ENCODE measurements at places on chromosomes 16 and 17.

GRCh38 chr16:49348408-49349176 lies 25.0 kb upstream of the C16orf78 start:
- peak; percentile 9 for DNase-seq

GRCh38 chr16:13507530-13507929 lies 412.4 kb upstream of the ERCC4 start:
- no peak for DNase-seq

DNA sequence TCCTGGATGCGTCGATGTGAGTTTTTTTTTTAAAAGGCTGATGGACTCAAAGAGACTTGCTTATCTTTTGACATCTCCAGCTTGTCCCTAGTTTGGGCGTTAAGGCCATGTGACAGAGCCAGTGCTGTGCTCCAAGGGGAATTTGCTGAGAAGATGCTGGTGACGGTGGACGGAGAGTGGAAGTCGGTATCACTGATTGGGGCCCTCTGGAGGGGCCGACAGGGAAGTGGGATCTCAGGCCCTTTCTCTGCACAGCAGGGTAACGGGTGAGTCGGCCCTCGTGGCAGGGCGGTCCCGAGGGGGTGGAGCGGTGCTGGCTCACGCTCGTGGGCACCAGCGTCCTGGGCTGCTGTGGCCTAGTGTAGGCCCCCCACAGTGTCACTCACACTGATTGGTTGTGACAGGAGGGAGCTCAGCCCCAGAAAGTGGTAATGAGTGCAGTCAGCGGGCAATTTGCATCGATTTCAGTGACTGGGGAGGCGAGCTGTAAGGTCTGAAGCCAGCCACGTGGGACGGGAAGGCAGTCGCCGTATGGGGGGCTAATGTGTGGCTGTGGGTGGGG lies 91.3 kb downstream of the TBC1D16 start:
- DNase-seq: no peak

GRCh38 chr16:57061084-57061905 lies 31.1 kb upstream of the CPNE2 start:
- no peak for DNase-seq

- no peak for DNase-seq
These were observed 55.4 kb downstream of the CYB5B start for GRCh38 chr16:69479775-69480174.

DNA sequence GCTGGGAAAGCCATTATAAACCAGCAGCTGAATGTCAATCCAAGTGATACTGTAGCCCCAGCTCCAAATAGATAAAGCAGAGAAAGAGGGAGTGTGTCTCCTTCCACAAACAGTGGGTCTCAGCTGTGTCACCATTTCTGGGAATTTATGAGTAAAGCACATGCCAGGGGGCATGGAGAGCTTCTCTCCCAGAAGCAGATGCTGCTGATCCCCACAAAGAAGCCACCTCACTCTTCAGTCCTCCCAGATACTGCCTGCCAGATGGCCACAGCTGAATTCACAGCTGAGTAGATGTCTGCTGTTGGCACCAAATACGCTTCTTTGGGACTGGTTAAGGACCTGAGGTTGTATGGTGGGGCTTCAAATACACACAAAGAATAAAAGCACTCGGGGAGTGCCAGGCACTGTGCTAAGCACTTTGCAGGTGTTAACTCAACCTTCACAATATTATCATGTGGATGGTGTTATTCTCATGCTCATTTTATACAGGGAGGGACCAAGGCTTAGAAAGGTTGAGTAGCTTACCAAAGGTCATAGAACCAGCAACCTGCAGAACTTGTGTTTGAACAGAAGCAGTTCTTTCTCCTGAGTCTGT lies 298.3 kb downstream of the CDH11 start:
- DNase-seq: no peak

GRCh38 chr16:25413975-25414374 lies 156.3 kb upstream of the ZKSCAN2 start:
- no peak for DNase-seq

GRCh38 chr16:84735849-84736586 lies 36.2 kb downstream of the USP10 start:
- DNase-seq: no peak

DNA sequence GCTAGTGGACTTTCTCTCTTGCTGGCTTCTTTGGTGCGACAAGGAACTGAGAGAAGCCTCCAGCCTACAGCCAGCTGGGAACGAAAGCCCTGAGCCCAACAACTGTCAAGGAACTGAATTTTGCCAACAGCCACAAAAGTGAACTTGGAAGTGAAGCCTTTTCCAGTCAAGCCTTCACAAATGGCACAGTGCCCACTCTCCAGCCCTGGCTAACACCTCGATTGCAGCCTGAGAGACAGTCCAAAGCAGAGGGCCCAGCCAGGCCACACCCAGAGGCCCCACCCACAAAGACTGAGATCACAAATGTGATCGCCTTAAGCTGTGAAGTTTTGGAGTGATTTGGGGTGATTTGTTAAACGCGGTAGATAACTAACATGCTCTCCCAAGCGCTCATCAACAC lies 244.6 kb upstream of the SDK2 start:
- DNase-seq: no peak

DNA sequence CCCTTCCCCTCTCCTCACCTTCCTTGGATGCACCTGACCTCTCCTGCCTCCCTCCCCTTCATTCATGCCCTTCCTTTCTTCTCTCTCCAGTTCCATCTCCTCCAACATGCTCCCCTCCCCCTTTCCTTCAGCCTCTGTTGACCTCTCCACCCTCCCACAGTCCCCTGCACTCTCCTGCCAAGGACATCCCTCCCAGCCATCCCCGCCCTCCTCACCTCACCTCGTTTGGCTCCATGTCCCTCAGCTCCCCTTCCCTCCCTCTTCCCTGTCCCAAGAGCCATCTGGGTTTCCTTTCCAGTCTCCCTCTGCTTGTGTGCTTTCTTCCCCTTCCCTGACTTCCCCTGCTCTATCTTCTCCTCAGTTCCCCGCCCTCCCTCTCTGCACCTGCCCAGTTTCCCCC lies 819.7 kb downstream of the KCNJ18 start:
- DNase-seq: no peak

DNA sequence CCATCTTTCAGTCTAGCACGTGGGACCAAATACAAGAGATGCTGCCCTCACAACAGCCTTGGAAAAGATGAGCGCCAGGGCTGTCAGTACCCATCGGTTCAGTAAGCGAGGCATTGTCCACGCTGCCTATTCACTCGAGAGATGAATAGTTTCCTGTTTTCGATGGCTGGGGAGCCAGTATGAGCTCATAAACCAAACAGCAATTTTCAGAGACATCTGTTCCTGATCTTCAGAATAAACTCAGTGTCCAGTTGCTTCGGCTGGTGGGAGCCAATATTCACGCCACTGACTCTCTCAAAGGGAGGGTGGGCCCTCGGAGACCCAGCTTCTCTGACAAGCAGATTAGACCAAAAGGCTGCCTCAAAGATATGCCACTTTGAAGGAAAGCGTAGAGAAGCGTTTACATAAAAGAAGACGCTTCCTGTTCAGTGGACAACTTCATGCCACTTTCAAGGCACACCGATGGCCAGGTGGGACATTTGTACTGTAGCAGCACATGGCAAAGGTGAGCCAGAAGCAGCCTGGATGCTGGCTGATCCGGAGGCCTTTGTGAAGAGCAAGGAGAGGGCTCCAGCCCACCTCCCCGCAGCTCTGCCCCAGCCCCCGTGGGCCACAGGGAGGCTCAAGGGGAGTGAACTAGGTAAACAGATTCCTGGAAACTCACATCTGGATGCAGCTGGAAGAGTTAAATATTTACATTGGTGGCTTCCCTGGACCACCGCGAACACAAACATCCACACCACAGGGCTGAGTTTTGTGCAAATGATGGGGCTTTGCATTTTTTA lies 6.0 kb downstream of the TIMM22 start:
- no peak for DNase-seq

- DNase-seq: no peak
These were observed 6.2 kb downstream of the PRCD start for GRCh38 chr17:76545918-76546555.

DNA sequence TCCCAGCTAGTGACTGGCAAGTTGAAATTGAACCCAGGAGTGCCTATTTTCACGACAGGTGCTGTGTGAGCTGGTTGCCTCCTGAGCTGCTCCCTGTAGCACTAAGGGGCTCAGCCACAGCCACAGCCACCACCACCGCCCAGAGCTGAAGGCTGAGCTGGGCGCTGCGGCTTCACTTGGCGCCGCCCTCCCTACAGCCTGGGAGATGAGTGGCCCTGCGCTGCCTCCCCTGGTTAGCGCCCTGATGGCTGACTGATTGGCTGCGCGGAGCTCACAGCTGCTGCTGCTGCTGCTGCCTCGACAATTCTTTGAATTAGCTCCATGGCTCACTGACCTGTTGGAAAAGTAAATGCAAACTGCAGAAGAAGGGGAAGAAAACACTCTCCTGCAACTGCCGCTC lies 91.8 kb upstream of the TMEM132E start:
- no peak for DNase-seq

- no peak for DNase-seq
These were observed 57.4 kb downstream of the SLC47A1 start for GRCh38 chr17:19590912-19591551.

DNA sequence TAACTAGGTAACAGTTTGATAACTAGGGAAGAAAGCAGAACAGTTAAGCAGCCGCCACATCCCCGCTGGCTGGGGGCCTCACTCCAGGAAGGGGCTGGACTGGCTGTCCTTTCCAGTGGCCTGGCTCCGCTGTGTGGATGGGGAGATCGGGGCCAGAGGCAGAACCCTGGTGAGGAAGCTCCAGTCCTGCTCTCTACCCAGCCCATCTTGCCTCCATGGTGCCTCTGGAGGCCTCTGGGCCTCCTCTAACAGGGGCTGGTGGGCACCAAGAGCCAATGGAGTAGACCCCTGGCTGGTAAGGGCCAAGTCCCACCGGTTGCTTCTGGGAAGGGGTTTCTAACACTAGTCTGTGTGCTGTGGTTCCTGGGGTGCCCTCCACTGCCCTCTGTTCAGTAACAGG lies 8.1 kb downstream of the CNP start:
- DNase-seq: no peak

DNA sequence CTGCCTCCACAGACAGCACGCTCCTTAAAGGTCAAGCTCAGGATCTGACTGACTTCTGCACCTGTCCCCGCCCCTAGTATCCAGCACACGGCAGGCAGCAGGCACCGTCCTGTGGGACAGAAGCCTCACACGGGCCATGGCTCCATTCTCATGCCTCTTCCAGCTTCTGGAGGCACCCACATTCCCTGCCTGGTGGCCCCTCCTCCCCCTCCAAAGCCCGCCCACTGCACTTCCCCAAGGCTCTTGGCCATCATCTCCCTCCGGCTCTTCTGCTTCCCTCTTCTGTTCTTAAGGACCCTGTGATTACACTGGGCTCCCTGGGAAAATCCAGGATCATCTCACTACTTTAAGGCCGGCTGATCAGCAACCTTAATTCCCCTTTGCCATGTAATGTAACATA lies 3.5 kb downstream of the CANT1 start:
- DNase-seq: no peak

GRCh38 chr17:62629556-62630364 lies 2.3 kb downstream of the MRC2 start:
- DNase-seq: no peak

GRCh38 chr16:84836234-84836647 lies 16.5 kb downstream of the CRISPLD2 start:
- DNase-seq: no peak

GRCh38 chr16:54422569-54422978 lies 136.0 kb upstream of the IRX3 start:
- DNase-seq: no peak

DNA sequence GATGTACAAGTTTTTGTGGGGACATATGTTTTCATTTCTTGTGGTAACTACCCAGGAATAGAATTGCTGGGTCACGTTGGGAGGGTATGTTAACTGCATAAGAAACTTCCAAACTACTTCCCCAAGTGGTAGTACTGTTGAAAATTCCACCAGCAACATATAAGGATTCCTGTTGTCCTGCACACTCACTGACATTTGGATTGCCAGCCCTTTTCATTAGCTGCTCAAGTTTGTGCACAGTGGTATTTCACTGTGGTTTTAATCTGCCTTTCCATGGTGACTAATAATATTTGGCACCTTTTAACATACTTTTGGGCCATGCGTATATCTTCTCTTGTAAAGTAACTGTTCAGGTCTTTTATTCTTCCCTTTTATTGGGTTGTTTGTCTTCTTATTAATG lies 103.3 kb downstream of the GNAO1 start:
- DNase-seq: no peak
